ENCODE measurements at places on chromosomes 2 and 18.

GRCh38 chr18:6270771-6271216 lies 143.9 kb downstream of the L3MBTL4 start:
- DNase-seq = no peak

DNA sequence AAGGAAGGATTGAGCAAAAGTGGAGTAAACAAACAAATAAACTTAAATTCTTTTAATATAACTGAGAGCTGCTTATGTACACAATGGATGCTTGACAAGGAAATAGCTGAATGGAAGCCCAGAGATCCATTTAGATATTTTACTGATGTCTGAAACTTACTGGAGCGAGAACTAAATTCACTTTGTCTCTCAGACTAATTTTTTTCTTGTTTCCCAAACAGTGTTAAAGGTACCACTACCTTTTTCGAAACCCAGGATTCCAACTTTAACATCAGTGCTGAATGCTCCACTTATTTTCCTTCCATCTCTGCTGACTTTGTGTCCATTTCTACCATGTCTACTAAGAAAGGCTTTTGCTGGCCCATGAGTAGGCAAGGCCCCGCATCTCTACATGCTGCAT lies 4.0 kb downstream of the EFEMP1 start:
- DNase-seq = no peak

- no peak for DNase-seq
These were observed 86.4 kb upstream of the MAP4K3 start for GRCh38 chr2:39523308-39524044.

- peak; percentile 86 for DNase-seq
These were observed 7.5 kb downstream of the SERTAD2 start for GRCh38 chr2:64646007-64646880.

DNA sequence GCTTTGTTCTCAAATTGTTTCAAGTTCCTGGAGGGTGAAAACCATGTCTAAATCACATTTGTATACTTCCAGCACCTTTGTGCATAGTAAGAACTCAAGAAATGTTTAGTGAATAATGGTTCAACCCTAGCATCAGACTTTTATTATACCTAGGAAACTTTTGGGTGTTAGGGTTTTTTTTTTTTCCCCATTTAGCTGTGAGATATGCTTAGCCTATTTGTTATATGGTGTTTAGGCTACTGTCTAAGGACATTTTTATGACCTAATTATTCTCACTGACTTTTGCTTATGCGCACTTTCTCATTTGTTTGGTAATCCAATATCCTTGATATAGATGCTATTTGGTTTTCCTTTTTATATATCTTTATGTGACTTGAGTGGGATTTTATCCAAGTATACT lies 164.7 kb downstream of the PHLPP1 start:
- DNase-seq = no peak

- DNase-seq = no peak
These were observed 224.1 kb upstream of the PXDN start for GRCh38 chr2:1968209-1968987.

- DNase-seq = no peak
These were observed 61.6 kb downstream of the DNMT3A start for GRCh38 chr2:25280051-25280687.

DNA sequence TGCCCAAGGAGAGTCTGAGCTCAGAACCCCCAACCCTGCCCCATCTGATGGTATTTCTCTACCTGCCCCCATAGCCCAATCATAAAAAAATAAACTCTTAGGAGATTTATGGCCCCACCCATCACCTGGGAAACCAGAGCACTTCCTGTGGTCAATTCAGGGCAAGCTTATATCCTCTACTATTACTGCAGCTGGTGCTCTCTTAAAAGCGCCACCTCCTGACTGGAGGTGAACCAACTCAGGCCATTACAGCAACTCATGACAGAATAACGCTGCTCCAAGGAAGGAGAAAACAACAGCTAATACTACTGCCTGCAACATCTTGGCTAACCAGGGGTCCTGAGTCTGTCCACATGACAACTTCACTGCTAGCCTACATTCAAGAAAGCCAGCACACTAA lies 195.7 kb downstream of the MTCL1 start:
- DNase-seq = no peak

- no peak for DNase-seq
These were observed 133.8 kb upstream of the SCN7A start for GRCh38 chr2:166627893-166628292.

GRCh38 chr2:187091664-187092063 lies 242.7 kb upstream of the ZSWIM2 start:
- DNase-seq = no peak

GRCh38 chr2:176390276-176391147 lies 121.3 kb downstream of the MTX2 start:
- DNase-seq = no peak

GRCh38 chr2:32627441-32627813 lies 423 bp upstream of the TTC27 start:
- no peak for DNase-seq

- DNase-seq = no peak
These were observed 85.2 kb upstream of the FN1 start for GRCh38 chr2:215521031-215521430.

DNA sequence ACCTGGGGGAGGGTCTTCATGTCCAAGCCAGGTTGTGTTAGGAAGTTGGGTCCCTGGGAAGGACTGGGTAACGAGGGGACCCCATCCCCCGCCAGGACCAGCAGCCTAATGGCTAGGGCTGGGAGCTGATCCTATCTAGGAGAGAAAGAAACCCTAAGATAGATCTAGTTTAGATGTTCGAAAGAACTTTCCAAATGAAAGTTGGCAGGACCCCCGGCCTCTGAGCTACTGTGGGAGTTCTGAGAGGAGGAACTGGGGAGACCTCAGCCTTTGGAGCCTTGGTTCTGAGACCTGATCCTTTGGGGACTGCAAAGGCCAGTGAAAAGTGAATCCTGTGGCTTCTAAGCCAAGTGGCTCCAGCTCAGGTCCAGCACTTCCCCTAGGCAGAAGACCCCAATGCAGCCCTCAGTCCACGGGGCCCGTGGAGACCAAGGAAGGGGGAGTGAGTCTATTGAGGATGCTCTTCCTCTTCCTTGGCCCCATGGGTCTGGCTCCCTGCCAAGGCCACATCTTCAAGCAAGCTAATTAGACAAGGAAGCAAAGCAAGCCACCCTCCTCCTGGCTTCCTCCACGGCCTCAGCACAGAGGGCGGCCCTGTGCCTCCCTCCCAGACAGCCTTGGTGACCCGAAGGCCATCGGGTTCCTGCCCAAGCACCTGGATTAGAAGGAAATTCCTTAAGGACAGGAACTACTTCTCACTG lies 23.5 kb downstream of the CCT7 start:
- DNase-seq = no peak

GRCh38 chr2:145789636-145790035 lies 1269.7 kb upstream of the ZEB2 start:
- no peak for DNase-seq

- DNase-seq = no peak
These were observed 114.9 kb downstream of the TCF4 start for GRCh38 chr18:55473058-55473457.

DNA sequence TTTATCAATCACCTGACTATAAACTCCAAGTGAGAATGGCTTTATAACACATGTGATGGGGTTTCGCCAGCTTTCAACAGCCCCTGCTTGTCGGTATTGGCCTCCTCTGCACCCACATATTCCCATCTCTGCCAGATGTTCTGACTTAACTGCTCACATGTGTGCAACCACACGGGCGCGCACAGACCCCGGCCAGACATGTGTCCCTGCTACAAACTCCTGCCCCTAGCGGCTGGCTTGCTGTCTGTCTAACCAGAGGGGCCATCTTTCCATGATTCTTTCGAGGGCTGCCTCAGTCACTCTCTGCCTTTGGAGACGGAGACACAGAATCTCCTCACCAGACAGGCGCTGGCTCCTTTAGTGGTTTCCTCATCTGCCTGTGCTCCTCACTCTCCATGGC lies 15.3 kb downstream of the STON1 start:
- no peak for DNase-seq

DNA sequence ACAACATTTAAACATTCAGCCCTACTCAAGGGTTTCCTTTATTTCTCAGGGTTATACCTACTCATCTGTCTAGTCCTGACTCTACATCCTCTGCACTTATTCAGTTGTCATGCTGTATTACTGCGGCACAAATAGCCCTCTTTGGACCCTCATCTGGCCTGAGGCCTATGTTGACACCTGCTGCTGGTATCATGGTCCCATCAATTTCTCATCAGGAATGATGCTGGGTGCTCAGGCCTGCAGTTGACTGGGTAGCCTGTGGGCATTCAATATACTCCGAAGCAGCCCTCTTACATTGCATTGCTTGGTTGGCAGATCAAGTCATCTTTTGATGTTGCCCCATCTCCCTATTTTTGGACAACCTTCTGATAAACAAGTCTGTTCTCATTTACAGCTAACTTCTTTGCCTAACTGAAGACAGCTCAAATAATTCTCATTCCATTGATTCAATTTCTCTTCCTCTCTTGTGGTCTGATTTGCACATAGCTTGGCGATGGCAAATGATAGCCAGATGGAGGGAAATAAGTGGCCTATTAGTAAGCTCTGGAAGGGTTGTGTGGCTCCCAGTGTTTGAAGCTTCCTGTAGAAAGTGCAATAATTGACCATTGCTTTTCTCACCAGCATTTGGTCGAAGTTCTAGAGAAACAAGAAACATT lies 19.1 kb upstream of the MC4R start:
- no peak for DNase-seq

DNA sequence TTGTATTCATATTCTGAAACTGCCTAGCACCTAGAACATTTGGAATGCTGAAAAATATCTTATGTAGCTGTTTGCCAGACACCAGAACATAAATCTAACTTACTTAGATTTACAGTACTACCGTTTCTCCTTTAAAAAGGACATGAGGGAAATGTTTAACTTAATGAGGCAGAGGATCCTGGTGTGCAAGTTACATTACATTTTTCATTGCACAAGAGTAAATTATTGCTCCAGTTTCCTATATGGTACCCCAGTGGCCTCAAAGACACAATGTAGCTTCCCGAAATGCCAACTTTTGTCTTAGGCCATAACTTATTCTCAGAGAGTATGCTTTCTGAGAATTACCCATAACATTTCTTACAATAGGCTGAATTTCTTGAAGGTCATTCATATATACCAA lies 105.5 kb upstream of the DTNA start:
- DNase-seq = no peak

DNA sequence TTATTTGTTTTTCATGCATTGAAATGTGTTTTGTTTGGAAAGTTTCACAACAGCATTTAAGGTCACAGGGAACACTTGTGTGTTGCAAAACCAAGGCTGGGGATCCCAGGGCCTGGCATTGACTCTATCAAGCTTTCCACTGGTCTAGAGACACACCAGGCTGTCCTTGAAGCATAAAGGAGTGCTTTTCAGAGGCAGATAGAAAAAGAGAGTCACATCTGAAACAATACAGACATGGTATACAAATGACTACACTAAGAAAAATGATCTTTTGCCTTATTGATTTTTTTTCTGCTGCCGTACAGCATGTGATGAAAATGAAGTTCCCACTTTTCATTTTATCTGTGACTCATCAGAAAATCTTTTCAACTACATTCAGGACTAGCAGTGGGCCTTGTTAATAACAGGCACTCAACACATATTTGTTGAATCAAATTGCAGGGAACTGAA lies 61.9 kb upstream of the ZCCHC2 start:
- DNase-seq = no peak
